ENCODE measurements at places on chromosomes 2 and 18.

- H3K27me3 ChIP-seq = no peaks in the 10 kb centered on the region
- no peak overlapping the region for H3K4me3 ChIP-seq
- H3K4me1 ChIP-seq = no peaks in the 10 kb centered on the region
- DNase-seq = no peak
- H3K36me3 ChIP-seq = no peaks in the 10 kb centered on the region
- no peak overlapping the region for H3K27ac ChIP-seq
These were observed 15.7 kb upstream of the CNNM3 start for GRCh38 chr2:96800061-96801004.

GRCh38 chr2:120267348-120267747, 14.7 kb downstream of the RALB start:
- no peaks in the 10 kb centered on the region for H3K27me3 ChIP-seq
- no peak overlapping the region for H3K4me3 ChIP-seq
- H3K27ac ChIP-seq = no peak overlapping the region

DNA sequence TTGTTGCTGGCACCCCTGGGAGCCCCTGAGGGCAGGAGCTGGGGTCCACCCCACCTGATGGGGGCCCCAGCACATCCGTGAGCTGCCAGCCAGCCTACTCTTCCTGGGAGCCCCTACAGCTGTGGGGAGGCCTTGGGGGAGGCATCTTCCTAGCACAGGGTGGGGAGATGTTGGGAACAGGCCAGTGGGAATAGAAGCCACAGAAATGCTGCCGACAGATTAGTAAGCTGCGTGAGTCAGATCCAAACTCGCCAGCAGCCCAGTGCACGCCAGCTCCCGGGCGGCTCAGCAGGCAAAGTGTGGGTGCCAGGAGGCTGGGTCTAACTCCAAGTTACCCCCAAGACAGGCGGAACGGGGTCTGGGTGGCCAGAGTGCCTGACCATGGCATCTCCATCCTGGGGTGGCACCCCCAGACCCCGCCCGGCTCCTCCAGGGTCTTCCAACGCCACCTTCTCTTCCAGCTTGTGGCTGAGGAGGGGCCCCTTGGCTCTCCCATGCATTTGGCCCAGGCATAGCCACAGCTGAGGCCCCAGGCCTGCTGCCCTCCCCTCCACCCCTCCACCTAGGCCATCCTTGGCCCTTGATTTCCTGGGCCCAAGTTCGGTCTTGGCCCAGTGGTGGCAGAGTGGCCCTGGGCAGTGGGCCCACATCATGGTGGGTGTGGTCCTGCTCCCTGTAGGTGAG, 15.3 kb downstream of the CROCC2 start:
- H3K4me1 ChIP-seq = no peaks in the 10 kb centered on the region
- no peaks in the 10 kb centered on the region for H3K36me3 ChIP-seq
- H3K27ac ChIP-seq = no peak overlapping the region

GRCh38 chr18:21109936-21110712, 1.5 kb downstream of the ROCK1 start:
- DNase-seq = no peak
- peaks cover 21% of the 10 kb centered on the region for H3K4me1 ChIP-seq
- no peaks in the 10 kb centered on the region for H3K27me3 ChIP-seq
- peak overlapping the region; percentile 95 for H3K27ac ChIP-seq
- no peak overlapping the region for H3K4me3 ChIP-seq

DNA sequence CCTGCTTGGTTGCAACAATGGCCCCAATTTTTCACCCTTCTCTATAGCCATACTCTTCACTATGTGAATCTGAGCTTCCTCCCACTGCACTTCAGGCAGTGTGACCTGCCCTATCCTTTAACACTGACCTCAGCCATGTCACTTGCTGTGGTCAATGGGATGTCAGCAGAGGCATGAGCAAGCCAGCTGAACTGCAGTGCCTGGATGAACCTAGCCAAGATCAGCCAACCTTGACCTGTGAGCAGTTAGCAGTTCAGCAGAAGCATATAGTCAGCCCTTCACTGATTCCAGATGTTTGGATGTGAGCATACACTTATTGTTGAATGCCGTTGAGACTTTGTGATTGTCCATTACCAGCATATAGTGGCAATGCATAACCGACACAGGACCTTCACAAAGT, 63.4 kb upstream of the BOD1L2 start:
- no peak overlapping the region for H3K4me3 ChIP-seq
- no peaks in the 10 kb centered on the region for H3K27me3 ChIP-seq
- peaks cover 54% of the 10 kb centered on the region for H3K4me1 ChIP-seq
- H3K27ac ChIP-seq = no peak overlapping the region
- DNase-seq = no peak
- H3K36me3 ChIP-seq = no peaks in the 10 kb centered on the region

DNA sequence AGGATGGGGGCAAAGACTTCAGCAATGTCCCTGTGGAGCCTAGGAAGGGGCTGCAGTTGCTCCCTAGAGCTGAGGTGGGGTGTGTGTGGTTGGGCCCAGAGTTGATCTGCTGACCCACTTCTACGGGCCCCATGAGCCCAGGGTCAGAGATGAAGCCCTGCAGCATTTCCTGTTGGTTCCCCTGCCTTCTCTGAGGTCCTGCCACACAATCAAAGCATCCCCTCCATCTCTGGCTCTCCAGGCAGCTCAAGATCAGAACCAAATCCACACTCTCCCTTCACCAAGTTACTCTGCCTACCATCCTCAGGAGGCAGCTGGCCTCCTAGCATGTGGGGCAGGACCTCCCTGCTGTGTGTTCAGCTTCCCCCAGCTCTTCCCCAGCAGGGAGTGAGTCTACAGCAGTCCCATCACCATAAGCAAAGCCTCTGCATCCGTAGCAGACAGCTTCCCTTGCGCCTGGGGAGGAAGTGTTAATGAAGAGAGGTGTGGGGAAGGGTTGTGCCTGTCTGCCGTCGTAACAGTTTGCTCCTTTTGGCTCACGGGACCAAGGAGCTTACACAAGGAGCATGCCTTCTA, 26.9 kb downstream of the TMEM247 start:
- DNase-seq = no peak
- peaks cover 34% of the 10 kb centered on the region for H3K27me3 ChIP-seq
- no peaks in the 10 kb centered on the region for H3K36me3 ChIP-seq
- no peak overlapping the region for H3K4me3 ChIP-seq

DNA sequence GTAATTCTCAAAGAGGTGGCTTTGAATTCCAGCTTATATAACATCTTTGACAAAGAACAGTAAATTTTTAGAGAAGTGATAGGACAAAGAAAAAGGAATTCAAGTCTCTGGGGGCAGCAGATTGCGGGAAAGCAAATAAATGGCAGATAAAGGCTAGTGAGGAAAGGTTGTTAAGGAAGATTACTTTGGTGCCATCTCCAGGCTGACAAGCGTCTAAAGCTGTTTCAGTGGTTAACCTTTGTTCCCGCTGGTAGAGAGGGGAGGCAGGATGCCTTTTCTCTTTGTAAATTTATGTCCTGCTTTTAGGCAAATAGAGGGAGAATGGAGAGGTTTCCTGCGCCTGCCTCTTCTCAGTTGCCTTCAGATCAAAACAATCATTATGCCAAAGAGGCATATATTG, 431.2 kb upstream of the CHST9 start:
- H3K27me3 ChIP-seq = no peaks in the 10 kb centered on the region
- H3K4me1 ChIP-seq = peaks cover 15% of the 10 kb centered on the region
- no peaks in the 10 kb centered on the region for H3K36me3 ChIP-seq

DNA sequence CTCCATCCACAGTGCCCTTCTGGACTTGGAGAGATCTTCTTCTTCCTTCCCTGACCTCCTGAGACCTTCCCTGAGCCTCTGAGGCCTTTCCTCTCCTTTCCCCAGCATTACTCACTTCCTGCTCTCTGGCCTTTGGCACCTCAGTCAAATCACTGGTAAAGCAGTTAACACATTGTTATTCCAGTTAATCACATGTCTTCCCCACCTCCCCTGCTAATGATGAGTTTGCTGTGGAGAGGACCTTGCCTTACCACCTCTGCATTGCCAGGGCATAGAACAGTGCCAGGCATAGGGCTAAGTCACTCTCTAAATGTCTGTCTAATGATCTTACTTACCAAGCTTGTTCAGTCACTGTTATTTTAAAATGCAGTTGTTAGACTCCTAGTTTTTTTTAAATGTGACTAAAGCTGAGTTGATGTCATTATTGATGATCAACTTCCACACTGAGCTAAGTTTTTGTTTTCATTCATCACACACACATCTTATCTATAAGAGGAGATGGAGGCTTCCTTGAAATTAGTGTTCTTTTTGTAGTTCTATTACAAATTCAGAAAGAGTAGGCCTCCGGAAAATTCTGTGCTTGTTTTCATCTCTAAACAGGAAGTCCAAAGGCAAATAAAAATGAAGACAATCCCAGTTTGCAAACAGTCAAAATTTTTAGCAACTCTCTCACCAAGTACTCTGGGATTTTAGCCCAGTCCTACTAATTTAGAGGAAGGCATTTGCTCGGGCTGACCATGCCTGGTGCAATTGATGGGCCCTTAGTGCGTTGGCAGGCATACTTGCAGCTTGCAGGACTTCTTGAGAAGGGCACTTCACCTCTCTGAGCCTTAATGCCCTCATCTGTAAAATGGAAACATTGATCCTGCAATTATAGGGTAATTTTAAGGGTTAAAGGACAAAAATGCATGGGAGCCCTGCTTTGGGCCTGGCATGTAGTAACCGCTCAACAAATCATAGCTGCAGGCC, 113.7 kb upstream of the SPRED2 start:
- H3K27ac ChIP-seq = no peak overlapping the region
- no peaks in the 10 kb centered on the region for H3K36me3 ChIP-seq
- peaks cover 10% of the 10 kb centered on the region for H3K4me1 ChIP-seq
- no peak overlapping the region for H3K4me3 ChIP-seq
- H3K27me3 ChIP-seq = no peaks in the 10 kb centered on the region
- DNase-seq = no peak

DNA sequence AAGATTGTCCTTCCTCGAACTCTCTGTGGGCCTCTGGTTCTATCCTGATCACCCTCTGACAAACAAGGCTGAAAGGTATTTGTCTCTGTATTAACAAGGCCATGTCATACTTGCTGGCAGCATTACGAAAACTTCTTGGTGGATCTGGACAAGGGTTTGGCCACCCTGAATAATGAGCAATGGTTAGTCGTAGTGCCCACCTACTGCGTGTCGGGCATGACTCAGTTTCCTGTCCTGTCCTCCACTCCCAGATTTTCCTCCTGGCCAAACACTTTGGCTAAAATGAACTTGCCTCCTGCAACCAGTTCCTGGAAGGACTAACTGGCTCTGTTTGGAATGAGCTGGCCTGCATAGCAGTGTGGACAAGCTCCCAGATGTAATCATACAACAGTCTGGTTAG, 198.5 kb upstream of the SMIM21 start:
- H3K4me3 ChIP-seq = no peak overlapping the region
- H3K36me3 ChIP-seq = peaks cover 3% of the 10 kb centered on the region
- no peak overlapping the region for H3K27ac ChIP-seq
- no peak for DNase-seq
- no peaks in the 10 kb centered on the region for H3K4me1 ChIP-seq
- H3K27me3 ChIP-seq = no peaks in the 10 kb centered on the region

DNA sequence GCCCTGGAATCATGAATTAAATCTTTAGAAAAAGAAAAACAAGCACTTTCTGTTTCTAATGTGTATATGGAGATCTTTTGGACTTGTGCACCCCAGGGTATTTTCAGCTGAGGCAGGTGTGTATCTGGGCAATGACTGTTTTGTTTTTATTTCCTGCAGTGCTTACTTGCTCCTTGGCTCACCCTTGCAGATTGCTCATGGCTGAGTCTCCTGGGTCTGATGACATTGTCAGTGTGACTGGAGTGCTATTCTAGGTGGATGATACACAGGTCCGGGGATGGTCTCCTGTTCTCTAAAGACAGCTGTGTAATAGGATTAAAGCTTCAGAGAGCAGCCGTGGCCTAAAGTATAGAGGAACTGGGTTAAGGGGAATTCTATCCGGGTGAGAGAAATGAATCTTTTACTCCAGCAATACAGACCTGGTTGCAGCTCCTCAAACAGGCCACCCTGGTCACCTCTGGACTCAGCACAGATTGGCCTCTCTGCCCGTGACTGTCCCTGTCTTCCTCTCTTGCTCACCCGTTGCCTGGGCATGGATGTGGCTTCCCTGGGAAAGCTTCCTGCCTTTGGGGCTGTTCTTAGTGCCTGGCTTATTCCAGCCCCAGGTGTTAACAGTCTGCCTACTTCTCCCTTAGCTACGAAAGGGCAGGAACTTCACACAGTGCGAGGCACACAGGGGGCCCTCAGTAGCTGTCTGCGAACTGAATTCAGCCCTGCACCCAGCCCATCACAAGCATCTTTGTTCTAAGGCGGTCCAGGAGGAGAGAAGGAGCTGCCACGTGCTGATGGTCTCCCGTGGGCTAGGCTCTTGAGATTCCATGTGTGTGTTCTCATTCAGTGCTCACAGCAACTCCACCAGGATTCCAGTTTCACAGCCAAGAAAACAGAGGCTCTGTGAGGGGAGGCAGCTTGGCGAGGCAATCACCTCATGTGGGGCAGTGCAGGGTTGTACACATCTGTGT, 84.3 kb downstream of the ACOXL start:
- no peak overlapping the region for H3K27ac ChIP-seq
- H3K4me3 ChIP-seq = no peak overlapping the region
- H3K27me3 ChIP-seq = peaks cover 51% of the 10 kb centered on the region
- peaks cover 3% of the 10 kb centered on the region for H3K4me1 ChIP-seq
- no peak for DNase-seq

DNA sequence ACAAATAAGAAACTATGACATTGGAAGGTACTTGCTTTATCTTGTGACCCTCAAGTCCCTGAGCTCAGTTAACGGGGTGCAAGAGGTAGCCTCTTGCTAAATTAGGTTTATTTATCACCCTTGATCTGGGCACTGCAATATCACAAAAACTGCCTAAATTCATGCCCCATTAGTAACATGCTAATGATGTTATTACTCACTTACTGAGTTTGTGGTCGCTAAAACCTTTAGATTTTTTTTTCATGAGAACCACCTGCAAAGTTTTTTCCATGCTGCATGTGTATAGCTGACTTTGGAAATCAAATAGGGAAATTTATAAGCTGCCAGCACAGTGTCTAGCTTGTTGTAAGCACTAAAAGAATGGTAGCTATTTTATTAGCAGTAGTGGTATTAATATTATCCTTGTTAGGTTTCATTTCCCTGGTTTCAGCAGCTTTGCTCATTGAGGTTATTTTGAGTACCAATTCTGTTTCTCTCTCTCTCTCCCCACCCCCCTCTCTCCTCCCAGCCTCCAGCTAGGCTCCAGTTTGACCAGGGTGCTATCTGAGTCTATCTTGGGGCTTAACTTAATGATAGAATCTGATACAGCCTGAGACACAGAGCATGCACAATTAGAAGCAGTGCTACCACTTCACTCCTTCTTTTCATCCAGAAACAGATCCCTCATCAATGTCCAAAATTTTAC, 88.7 kb upstream of the ATP8B1 start:
- no peak overlapping the region for H3K4me3 ChIP-seq
- H3K4me1 ChIP-seq = peaks cover 53% of the 10 kb centered on the region
- H3K27me3 ChIP-seq = no peaks in the 10 kb centered on the region

GRCh38 chr2:67669766-67670165, 272.6 kb downstream of the ETAA1 start:
- no peaks in the 10 kb centered on the region for H3K27me3 ChIP-seq
- H3K4me1 ChIP-seq = no peaks in the 10 kb centered on the region
- no peak for DNase-seq
- H3K27ac ChIP-seq = no peak overlapping the region
- H3K36me3 ChIP-seq = no peaks in the 10 kb centered on the region

DNA sequence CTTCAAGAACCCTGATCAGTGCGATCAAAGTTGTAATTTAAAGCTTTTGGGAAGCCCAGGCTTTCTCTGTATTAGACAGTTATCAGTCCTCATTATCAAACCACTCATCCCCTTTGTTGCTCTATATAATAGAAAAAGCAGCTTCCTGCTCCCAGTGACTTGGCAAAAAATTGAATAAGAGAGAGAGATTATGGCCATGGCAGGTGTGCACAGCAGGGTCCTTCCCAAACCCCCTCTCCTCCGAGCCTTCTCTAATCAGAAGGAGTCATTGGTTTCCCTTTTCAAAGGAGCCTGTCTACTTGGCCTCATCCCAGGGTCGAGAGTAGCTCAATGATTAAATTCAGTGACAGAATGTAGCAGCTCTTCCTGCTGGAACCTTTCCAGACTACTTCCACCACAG, 81.5 kb downstream of the SEMA4F start:
- peaks cover 41% of the 10 kb centered on the region for H3K4me1 ChIP-seq
- DNase-seq = no peak
- H3K27me3 ChIP-seq = no peaks in the 10 kb centered on the region
- peak overlapping the region; percentile 7 for H3K4me3 ChIP-seq
- peak overlapping the region; percentile 83 for H3K27ac ChIP-seq

All from Calu3 (cell line).